Vein endothelial cell (primary cell): ENCODE measurements at places on chromosomes 6 and 20. TPM values are rescaled to one million over a fixed set of nuclear protein-coding genes. Genes with fewer than 3 reads are reported as not detected.

The SNX14 gene
- total RNA-seq: 90.5 and 101 TPM in 2 replicates

The GJA1 gene
- total RNA-seq: 435 and 470 TPM in 2 replicates

The TFAP2D gene
- not detected in 2 replicates for total RNA-seq

The TLDC2 gene
- not detected in 2 replicates for total RNA-seq

The CYP39A1 gene
- total RNA-seq: 0.33 and 0.38 TPM in 2 replicates

The CST5 gene
- not detected in 2 replicates for total RNA-seq

The UNC5CL gene
- total RNA-seq: not detected in 2 replicates

The FOXF2 gene
- total RNA-seq: 0.10 TPM in 1 of 2 replicates, not detected in the other

The TUBB2B gene
- 2.0 and 5.6 TPM in 2 replicates for total RNA-seq

The TAAR6 gene
- total RNA-seq: not detected in 2 replicates

The TEAD3 gene
- total RNA-seq: 0.19 and 0.33 TPM in 2 replicates

The PKIB gene
- total RNA-seq: 0.33 TPM in 1 of 2 replicates, not detected in the other

The SYNCRIP gene
- 71.2 and 127 TPM in 2 replicates for total RNA-seq

The PI3 gene
- total RNA-seq: not detected in 2 replicates

The HLA-DRB5 gene
- total RNA-seq: 0.33 TPM in 1 of 2 replicates, not detected in the other

The MEP1A gene
- not detected in 2 replicates for total RNA-seq
